ENCODE measurements at places on chromosomes 7 and 10.

DNA sequence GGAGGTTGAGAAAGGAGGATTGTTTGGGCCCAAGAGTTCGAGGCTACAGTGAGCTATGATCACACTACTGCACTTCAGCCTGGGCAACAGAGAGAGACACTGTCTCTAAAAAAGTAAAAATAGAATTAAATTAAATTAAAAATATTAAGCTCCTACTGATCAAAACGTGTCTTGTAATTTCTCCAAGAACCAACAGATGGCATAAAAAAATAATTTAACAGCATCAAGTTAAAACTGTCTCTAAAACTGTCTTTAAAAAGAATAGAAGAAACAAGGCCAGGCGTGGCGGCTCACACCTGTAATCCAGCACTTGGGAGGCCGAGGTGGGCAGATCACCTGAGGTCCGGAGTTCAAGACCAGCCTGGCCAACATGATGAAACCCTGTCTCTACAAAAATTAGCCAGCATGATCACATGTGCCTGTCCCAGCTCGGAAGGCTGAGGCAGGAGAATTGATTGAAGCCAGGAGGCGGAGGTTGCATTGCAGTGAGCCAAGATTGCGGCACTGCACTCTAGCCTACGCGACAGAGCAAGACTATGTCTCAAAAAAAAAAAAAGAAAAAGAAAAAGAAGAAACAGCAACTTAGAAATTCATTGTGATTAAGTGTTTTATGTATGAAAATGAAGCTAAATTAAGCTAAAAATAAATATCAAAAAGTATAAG is 24.5 kb downstream of the MTPAP start:
- DNase-seq, result no peak

DNA sequence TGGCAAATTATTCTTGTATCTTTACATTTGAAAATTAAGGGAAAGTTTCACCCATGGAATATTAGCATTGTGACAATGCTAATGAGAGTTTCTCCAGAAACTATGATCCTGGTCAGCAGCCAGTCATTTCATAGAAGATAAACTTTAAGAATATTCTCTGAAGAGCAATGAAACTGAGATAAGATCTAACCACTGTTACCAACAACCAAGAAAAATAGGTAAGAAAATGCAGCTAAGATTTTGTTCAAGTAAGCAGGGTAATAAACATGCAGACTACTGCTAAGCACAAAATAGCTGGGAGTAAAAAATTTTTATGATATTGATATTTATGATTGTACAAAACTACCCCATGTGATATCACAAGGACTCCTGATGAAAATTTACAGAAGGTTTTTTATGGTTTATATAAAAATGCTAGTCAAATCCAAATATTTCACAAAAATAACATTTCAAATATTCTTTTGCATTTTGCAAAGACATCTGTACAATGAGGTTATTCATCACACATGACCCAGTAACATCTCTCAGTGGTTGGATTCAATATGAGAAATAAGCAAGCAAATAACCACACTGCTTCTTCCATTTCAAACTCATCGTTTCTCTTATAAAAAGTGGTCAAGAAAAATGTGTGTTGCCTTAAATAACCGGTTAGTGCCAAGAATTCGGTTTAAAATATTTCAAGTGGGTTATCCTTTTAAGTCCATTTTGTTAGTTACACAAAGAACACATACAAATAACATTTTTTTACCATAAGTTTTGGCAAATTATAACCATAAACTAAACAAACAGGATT is 251.6 kb downstream of the DIP2C start:
- DNase-seq, result no peak

- DNase-seq, result no peak
Measured at GRCh38 chr10:48895803-48896195, 43.8 kb downstream of the LRRC18 start.

GRCh38 chr10:31263903-31264302 is 55.1 kb upstream of the ZEB1 start:
- DNase-seq, result no peak

GRCh38 chr7:47474937-47475879 is 106.7 kb downstream of the TNS3 start:
- no peak for DNase-seq

GRCh38 chr10:11260170-11260569 is 242.5 kb downstream of the CELF2 start:
- no peak for DNase-seq

DNA sequence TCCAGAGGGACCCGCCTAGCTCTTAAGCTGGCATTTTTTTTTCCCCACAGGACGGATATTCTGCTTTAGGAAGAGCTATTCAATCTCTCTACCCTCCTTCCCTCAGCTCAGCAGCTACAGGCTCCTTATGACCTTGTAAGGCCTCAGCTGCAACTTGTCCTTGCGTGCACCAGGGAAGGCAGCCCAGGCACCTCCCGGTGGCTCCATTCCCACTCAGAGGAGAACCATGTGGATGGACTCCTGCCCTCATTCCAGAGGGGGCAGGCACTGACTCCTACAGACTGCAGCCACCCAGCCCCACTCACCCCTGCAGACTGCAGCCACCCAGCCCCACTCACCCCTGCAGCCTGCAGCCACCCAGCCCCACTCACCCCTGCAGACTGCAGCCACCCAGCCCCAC is 73.7 kb downstream of the ITIH5 start:
- no peak for DNase-seq

DNA sequence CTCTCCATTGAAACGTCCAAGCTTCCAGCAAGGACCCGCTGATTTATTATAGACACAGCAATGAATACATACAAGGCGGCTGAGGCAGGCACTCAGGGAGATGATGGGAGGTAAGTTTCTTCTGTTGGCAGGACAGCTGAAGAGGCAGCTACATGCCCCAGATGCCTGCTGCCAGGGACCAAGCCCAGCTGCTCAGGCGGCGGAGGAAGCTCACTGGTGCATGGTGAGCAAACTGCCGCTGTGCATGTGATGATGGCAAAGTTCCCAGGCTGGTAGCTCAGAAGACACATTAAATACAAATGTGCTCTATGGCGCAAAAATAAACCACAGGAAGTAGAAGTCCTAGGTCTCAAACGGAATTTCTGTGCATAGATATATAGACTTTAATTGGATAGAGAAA is 2.3 kb downstream of the DNTT start:
- DNase-seq, result no peak

DNA sequence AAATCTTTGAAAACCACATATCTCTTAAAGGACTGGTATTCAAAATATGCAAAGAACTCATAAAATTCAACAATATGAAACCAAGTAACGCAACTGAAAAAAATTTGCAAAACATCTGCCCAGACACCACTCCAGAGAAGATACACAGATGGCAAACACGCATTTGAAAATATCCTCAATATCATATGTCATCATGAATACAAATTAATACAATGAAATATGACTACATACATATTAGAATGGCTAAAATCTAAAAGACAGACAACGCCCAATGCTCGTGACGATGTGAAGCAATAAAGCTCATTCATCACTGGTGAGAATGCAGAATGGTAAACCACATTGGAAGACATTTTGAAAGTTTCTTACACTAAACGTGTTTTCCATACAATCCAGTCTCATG is 770.1 kb upstream of the CELF2 start:
- no peak for DNase-seq

- DNase-seq, result no peak
Measured at GRCh38 chr10:17993361-17993760, 41.6 kb downstream of the SLC39A12 start.

- DNase-seq, result no peak
Measured at GRCh38 chr10:103923502-103923901, 5.5 kb upstream of the STN1 start.

- no peak for DNase-seq
Measured at GRCh38 chr10:128451879-128452278, 325.7 kb upstream of the MKI67 start.

DNA sequence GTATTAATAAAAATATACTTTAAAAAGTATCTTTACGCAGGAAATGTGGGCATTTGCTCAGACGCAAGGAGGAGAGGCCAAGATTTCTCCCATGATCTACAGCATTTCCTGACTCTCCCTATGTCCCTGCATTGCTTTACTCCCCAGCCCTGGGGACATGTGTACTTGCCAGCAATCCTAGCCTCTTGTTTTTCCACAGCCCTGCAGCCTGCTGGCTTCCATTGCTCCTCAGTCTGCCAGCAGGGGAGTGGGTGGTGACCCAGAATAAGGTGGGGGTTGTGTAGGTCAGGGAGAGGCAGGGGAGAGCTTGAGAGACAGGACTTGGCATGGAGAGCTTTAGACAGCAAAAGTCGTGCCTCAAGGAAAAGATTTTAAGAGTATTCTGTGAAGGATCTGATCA is 307.7 kb downstream of the CDK14 start:
- no peak for DNase-seq

- no peak for DNase-seq
Measured at GRCh38 chr7:28500138-28500537, 87.8 kb downstream of the CREB5 start.

GRCh38 chr7:16060502-16060901 is 360.8 kb downstream of the CRPPA start:
- no peak for DNase-seq

DNA sequence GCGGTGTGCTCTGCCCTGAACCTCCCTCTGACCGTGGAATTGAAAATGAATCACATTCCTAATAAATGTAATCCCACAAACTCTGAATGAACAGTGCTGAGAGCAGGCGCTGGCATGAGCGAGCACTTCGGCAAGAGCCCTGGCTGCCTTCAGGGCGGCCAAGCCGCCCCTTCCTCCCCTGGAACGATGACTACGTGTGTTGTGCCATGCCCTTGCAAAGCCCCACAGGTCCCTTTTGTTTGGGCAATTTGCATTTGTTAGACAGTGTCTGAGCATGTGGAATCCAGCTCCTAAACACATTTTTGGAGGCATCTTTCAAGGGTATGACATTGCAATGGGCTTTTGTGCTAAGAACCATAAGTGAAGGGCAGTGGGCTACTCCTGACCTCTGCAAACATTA is 95.6 kb upstream of the MKI67 start:
- no peak for DNase-seq

DNA sequence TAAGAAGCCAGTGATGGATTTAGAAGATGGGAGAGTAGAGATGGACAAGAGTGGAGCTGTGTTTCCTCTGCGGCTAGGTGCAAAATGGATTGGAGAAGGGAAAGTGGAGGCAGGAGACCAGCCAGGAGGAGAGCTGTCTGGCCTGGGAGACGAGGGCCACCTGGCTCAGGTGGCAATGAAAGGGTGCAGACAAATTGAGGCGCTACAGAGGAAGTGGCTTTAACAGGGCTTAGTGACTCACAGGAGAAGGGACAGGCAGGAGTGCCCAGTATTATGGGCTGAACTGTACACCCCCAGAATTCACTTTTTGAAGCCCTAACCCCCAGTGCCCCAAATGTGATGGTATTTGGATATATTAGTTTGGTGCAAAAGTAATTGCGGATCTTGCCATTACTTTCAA is 65.6 kb upstream of the DUSP5 start:
- no peak for DNase-seq

- no peak for DNase-seq
Measured at GRCh38 chr10:101453318-101453717, 99.4 kb downstream of the BTRC start.

- no peak for DNase-seq
Measured at GRCh38 chr10:11936389-11937152, 106.0 kb downstream of the UPF2 start.
